Brain microvascular endothelial cell (primary cell): ENCODE measurements at places on chromosomes 13 and 19.

DNA sequence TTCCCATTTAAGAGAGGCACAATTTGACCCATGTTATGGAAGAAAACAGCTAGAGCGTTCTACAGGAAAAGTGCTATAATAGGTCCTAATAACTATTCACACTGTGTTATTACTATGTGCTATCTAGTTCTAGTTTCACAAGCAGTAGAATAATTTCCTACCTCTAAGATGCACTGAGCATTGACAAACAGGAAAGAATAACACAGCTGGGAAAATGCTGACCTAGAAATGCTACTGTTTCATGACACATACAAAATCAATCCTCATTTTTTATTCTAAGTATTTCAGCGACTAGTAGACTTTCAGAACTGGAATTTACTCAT is 259.5 kb downstream of the ITGBL1 start:
- DNase-seq = no peak

DNA sequence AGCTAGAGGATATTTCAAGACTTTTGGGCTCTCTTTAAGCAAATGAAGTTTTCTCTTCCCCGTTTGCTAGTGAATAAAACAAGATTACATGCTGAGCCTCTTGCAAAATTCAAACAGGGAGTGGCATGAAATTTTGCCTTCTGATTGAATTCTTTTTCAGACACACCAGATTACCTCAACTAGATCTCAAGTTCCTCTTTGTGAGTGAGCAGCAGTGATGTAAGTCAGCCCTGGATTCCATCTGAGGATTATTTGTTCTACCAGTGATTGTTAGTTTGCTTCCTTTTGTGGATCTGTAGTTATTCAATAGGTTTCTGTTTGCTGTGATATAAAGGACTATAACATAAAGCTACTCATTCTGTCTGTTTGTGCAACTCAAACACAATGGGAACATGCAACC is 407.7 kb downstream of the LMO7 start:
- no peak for DNase-seq

- DNase-seq = peak; percentile 25
These were observed 15.3 kb downstream of the TTYH1 start for GRCh38 chr19:54430306-54431254.

DNA sequence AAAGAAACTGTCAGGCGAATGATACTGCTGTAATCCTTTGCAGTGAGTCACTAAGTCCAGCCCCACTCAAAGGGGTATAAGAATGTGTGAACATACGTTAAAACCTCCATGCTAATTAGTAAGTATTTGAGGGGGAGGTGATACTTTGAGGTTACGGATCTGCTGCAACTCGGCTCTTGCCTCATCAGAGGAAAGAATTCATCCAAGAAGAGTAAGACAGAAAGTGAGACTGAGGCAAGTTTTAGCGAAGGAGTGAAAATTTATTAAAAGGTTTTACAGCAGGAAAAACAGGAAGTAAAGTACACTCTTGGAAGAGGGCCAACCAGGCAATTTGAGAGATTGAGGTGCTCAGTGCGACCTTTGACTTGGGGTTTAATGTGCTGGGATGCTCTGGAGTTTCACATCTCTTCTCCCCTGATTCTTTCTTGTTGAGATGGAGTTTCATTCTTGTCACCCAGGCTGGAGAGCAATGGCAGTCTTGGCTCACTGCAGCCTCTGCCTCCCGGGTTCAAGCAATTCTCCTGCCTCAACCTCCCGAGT is 9.8 kb downstream of the CLEC4M start:
- no peak for DNase-seq

DNA sequence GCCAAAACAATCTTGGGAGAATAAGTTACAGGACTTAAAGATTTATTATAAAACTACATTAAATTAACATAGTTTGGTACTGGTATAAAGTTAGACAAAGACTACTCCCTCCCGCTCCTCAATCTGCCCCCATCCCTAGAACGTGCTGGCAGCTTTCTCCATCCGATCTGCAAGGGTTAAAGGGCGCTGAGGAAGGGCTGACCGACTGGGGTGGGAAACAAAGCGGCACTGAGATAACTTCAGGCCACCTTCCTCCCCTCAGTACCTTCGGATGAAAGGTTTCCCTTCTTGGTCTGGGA is 790 bp upstream of the SUGT1 start:
- DNase-seq = no peak

DNA sequence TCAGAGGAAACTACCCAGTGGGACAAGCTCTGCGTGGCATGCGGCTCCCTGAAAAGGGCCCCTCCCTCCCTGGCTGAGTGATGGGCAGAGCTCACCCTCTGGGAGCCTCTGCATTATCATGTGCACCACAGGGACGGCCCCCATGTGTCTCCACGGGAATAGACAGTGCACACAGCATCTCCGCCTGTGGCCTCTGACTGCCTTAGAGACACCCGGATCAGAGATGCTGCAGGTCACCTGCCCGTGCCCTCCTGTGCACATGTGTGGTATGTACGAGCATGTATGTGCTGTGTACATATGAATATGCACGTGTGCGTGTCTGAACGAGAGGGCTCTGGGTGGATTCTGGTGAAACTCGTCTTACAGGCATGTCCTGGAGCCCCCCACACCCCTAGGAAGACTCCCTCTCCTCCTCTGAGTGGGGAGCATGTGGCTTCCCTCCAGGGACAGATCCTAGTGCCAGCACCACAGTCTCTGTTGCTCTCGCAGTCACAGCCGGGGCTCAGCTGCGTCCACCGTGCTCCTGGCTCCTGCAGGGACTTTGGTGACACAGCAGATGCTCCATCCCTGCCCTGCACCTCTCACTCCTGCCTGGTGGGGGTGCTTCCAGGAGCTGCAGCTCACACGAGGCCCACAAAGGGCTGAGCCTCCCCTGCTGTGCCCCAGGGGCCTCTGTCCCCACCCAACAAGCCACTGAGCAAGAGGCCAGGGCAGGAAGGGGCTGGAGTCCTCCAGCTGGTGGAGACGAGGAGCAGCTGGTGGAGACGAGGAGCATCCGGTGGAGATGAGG is 19.6 kb downstream of the C13orf46 start:
- no peak for DNase-seq

GRCh38 chr19:52662631-52663030 is 24.5 kb upstream of the ZNF83 start:
- DNase-seq = no peak

DNA sequence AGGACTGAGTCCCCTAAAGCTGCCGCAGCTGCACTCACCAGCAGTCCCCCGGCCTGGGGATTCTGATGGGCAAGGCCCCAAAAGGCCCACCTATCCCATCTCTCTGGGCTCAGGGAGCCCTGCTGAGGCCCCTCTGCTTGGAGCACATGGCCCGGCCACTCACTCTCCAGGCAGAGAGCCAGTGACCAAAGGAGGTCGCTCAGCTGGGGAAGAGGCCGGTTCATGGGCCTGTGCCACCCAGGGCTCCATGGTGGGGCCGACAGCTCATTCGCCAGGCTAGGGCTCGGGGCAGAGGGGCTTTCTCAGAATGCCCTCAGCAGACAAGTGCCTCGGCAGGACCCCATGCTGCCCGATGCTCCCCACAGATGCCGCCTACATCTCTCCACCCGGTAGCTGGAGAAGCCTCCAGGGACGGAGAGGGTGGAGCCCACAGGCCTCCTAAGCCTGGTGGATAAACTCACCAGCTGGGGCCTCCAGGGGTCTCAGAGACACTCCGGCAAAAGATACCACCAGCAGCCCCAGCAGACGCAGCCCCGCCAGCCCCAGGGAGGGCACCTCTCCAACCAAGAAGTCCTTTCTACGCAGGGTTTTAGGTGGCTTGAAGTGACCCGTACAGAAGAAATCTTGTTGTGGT is 54.4 kb downstream of the MLLT1 start:
- DNase-seq = no peak

DNA sequence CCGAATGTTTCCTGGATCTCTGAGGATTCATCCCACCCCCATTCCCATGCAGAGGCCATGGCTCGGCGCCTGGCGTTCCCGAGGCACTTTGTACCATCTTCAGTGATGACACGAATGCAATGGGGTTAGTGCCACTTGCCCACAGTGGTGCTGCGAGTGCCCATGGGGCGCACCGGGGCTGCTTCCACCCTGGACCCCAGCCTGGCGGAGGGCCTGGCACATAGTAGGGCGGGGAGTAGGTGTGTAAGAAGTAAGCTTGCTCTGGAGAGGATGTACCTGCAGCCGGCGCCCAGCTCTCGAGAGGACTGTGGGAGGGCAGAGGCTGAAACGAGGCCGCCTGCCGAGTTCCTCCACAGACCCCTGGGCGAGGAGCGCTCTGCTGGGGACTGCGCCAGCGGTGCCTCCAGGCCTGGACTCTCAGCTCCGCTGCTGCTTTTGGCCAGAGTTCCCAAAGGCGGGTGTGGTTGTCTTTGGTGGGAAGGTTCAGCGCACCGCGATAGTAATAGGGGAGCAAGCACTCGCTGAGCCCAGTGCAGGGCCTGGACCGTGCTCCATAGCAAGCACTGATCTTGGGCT is 5.5 kb upstream of the HAMP start:
- DNase-seq = no peak

GRCh38 chr19:46042252-46042883 is 1.6 kb upstream of the IGFL4 start:
- DNase-seq = no peak

GRCh38 chr19:29875931-29876330 is 64.1 kb downstream of the CCNE1 start:
- no peak for DNase-seq

DNA sequence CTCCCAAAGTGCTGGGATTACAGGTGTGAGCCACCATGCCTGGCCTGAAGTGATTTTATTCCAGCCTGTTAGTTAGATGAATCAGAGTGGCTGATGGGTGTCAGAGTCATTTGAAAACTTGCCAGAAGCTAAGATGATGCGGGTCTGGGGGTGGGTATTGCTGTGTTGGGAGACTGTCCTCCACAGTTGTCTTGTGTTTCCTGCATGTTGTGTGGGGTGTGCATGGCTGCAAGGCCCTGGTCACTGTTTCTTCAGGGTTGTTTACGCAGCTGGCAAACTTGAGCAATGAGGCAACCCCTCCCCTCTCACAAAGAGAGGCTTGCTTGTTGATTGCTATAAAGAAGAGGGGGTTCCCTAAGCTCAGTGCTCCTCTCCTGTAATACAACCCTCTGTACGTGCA is 71.8 kb downstream of the TRPM4 start:
- no peak for DNase-seq

GRCh38 chr13:111663505-111663904 is 343.1 kb downstream of the TEX29 start:
- no peak for DNase-seq

- DNase-seq = no peak
These were observed 38.0 kb downstream of the RCBTB2 start for GRCh38 chr13:48494874-48495273.

DNA sequence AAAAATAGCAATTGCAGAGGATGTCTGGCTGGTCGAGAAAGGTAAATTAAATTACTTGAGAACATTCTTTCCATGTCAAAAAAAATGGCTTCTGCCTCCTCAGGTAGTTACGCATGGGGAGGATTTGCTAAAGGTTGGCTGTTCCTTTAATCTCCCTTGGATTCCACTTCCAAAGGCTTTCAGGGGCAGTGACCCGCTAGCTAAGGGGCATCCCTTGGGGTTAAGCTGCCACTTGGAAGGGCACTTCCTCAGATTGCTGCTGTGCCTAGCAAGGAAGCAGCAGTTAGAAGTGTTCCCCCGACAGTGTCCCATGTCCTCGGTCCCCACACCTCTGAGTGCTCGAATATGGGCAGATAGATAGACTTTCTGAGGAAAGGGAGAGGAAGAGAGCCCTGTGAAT is 108.5 kb downstream of the RGCC start:
- DNase-seq = no peak

GRCh38 chr13:65125236-65125635 is 2104.9 kb downstream of the PCDH9 start:
- DNase-seq = no peak

GRCh38 chr19:49422407-49423070 is 702 bp downstream of the PTH2 start:
- DNase-seq = no peak
